ENCODE measurements at places on chromosomes 4 and X.
A peak's percentile ranks its signal among the peaks of the same experiment; 100 is the strongest.

- peak; percentile 80 for DNase-seq
Observed at GRCh38 chrX:46180258-46180687, 364.9 kb downstream of the ZNF674 start.

- peak; percentile 38 for DNase-seq
Observed at GRCh38 chr4:82900066-82900410, 497 bp upstream of the THAP9 start.

DNA sequence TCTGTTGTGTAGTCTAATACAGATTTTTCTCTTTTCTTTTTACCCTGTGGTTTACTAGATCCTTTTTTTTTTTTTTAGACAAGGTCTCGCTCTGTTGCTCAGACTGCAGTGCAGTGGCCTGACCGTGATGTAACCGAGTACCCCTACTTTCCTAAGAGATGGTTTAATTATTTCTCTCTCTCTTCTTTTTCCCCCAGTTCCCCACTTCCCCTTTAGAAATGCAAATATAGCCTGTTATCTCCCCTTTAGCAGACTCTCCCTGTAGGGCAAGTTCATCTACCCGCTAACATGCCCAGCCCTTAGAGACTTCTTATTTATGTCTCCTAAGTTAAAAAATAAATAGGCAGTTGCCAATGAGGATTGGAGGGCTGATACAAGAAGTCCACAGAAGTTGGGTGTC, 4.5 kb downstream of the SNX25 start:
- no peak for DNase-seq

GRCh38 chrX:100449696-100450608, 39.9 kb upstream of the PCDH19 start:
- DNase-seq = no peak

- DNase-seq = no peak
Observed at GRCh38 chr4:48462363-48462762, 20.8 kb upstream of the SLC10A4 start.

Measured in amniotic epithelial cell (primary cell).